ENCODE measurements at places on chromosomes 6 and 20. TPM values are rescaled to one million over a fixed set of nuclear protein-coding genes. Genes with fewer than 3 reads are reported as not detected.

DNA sequence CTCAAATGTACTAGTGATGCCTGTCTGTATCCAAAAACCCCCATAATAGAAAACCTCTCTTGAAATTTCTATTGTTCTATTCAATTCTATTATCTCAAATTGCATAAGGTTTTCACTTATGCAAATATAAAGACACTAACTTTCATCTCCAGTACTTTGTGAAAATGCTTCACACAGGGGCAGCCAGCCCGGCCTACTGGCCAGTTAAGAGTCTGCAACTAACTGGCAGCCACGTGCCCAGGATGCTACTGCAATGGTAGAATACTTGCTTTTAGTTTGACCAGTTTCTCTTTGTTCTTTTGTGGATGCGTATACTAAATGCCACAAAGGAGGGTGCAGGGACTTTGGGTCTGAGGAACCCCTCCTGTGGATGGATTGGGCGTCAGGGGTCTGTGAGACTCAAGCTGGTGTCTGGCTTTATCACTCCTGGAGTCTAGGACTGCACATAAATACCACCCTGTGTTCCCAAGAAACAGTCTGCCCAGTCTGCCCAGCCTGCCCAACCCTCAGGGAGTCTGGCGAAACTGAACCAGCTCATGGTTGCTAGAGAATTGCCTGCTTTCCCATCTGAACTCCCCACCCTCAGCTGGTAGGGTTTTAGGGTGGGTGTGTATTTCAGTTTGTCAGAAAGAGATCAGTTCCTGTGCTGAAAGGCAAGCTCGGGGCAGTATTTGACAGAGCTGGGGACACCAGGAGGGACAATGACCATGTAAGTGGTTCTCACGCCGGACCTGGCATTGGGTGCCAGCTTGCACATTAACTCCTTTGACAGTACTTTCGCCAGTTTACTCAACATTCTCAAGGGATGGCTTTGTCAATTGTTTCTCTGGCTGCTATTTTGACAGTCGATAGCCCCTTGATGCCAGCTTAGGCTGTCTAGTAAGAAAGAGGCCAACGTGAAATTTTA, 558.2 kb upstream of the JAG1 start:
- DNase-seq: no peak

DNA sequence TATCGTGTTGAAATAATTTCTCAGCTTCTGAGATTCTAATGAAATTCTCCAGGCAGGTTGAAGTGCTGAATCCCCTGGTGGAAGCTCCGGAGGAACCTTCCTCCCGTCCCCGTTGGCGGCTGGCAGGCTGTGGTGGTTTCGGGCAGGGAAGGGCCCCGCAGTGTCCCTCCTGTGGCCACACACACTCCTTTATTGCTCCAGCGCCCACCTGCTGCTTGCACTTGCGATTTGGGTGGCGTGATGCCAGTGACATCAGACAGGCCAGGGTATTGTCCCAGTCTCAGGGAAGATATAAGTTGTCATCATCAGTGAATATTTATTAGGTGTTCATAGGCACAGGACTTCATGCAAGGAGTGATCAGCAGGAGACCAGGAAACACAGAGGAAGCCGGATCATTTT, 530.4 kb downstream of the QKI start:
- DNase-seq: no peak

- DNase-seq: no peak
Observed at GRCh38 chr6:126374372-126374771, 34.5 kb downstream of the CENPW start.

DNA sequence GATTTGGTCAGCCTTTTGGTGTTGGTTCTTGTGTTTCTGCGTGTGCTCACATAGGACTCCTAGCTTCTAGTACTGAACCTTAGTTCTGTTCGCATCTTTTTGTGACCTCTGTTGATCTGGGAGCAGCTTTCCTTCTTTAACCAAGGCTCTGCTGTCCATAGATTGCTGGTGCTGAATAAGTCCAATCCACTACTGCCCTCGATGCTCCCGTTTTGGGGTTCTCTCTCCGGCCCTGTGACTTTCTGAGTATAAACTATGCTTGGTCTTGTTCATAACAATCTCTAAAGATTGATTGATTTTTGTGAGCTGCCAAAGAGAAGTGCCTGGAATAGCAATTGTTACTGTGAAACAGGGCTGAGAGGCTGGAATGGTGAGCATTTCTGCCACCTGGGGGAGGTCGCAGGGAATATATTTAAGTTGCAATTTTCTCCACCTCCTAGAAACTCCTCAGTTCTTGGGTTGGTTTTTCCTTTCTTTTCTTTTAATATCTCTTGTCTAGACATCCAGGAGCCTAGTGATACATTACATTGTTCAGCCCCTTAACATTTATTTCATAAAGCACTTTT, 422.9 kb upstream of the CHD6 start:
- DNase-seq: no peak

- no peak for DNase-seq
Observed at GRCh38 chr6:43376551-43376981, 7.1 kb upstream of the ZNF318 start.

- DNase-seq: peak; percentile 42
Observed at GRCh38 chr6:40997234-40997957, 41.6 kb downstream of the UNC5CL start.

The DAAM2 gene
- polyA plus RNA-seq: 51.4 TPM

DNA sequence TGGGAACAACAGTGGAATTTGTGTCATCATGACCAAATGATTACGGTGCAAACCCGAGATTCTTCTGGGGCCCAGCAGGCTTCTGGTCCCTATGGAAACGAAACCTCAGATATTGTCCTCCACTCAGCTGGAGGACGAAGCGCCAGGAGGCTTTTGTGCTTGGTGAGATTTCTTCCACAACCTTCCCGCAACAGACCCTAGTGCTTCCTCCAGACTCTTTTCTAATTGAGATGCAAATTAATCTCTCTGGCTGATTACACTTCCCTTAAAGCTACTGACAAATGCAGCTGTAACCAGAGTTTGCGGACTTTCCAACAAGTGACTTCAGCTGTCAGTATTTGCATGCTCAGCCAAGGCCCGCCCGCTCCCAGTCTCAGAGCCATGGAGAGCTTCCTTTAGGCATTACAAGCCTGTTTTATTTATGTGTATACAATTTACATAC, 96.0 kb downstream of the INSM1 start:
- peak; percentile 42 for DNase-seq

The TRIM40 gene
- polyA plus RNA-seq: not detected

The HLA-DQA2 gene
- polyA plus RNA-seq: 2.2 TPM

The FGD2 gene
- polyA plus RNA-seq: 5.9 TPM

DNA sequence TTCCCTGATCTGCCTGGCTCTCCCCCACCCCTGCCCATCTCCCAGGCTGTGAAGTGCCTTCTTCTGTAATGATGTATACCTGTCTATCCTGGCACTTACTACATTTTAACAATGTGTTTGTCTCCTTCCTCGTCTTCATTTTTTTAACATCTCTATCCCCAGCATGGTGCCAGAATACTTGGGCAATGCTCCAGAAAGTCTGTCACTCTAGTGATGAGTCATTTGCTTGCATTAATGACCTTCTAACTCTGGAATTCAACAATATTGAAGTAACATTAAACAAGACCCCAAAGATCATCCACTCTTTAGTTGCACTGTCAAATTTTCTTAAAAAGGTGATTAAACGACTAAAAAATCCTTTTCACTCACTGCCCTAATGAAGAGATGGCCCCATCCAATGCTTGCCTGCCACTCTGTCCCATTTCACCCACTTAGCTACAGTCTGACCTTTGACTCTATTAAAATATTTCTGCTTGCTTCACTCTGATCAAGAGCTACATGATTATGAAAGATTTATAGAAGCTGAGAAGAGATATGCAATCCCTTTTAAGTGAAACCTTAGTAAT, 7.7 kb upstream of the KLHL31 start:
- no peak for DNase-seq

DNA sequence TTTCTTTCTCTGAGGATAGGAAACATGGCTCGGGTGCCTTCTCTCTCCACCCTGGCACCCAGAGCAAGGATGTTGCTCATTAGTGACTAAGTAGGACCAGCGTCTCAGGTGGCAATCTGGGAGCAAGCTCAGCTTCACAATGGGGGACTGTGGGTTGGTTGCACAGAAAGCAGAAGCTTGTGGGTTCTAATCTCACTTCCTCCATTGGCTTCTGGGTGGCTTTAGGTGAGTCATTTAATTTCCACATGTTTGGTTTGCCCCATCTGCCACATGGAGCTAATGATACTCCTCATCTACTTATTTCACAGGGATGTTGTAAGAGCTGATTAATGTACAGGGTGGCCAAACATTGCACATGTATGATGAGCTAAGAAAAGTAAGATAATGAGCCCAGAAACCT, 54.8 kb upstream of the AKIRIN2 start:
- no peak for DNase-seq

GRCh38 chr6:733431-734219, 40.7 kb upstream of the EXOC2 start:
- no peak for DNase-seq

DNA sequence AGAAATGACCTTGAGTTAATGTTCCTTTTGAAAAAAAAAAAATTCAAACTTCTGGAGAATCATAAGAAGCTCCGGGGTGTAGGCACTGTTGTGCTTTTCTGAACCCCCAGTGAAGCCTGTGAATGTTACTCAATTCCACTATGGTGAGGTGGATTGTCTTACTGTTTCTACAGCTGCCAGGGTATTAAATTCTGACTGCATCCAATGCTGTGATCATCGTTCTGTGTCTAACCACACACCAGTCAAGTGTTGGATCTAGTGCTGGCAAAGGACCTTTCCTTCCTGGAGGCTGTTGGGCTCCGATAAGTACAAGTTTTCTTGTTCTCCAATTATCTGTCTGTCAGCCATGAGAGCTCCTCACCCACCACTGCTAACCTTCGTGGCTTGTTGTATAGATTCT, 162.0 kb upstream of the EPHA7 start:
- DNase-seq: no peak

The MYBL2 gene
- not detected for polyA plus RNA-seq

- peak; percentile 40 for DNase-seq
Observed at GRCh38 chr20:9227896-9228615, 159.2 kb downstream of the PLCB4 start.

DNA sequence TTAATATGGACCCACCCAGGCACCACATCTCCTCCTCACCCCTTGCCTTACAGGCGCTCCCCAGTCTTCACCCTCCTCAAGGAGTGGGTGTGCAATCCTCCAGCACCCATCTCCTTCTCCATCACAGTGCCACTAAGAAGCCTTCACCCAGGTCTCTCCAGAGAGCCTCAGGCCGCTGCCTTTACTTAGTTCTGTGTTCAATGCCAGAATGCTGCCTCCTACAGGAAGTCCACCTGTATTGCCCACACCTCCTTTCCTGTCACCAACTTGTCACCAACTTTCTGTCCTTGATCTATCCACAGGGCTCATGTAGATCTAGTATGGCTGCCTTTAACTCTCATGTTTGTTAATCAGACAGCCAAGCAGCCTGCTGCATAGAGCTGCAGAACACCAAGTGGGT, 586 bp upstream of the LST1 start:
- no peak for DNase-seq

- DNase-seq: no peak
Observed at GRCh38 chr20:16955462-16955861, 207.3 kb downstream of the OTOR start.

DNA sequence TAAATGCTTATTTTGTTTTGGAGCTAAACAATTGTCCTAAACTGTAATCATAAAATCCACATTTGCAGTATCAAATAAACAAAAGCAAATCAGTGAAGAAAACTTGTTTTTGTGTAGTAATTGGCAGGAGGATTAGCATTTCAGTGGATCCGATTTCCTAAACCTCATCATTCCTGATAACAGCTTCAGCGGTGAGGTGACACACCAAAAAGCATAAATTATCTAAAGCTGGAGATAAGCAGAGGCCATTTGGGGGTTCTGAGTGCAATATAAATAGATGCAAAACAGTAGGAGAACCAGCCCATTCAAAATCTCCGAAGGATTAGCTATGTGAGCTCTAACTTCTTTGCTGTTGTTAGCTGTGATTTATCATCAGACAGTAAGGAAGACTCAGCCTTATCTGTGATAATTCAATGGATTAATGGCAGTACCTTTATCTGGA, 235.8 kb downstream of the EPHA7 start:
- DNase-seq: no peak

GRCh38 chr20:48732081-48732829, 95.5 kb downstream of the PREX1 start:
- no peak for DNase-seq

GRCh38 chr6:161303628-161304340, 29.9 kb upstream of the AGPAT4 start:
- DNase-seq: no peak

DNA sequence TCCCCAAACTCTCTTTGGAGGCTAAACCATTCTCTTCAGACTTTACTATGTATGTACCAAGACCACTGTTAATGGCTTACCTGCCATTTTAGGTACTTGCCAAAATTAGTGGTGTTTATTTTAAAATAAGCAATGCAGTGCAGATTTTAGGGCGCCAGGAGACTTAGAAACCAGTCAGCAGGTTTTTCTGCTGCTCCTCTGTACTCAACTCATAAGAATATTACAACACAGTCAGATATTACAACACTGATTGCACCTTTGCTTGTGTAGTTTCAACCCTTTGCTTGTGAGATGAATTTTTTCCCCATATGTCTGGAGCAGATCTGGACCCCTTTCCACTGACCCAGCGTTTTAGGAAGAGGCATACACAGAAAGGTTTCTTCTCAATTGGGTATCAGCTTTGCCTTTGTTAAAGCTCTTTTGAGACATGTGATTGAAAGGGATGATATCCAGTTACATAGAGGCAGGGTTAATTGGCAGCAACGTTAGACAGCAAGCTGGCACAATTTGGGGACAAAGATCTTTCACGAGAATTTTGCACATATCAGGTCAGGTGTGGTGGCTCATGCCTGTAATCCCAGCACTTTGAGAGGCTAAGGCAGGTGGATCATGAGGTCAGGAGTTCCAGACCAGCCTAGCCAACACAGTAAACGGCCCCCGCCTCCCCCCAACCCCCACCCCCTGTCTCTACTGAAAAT, 6.2 kb downstream of the TTPAL start:
- no peak for DNase-seq

GRCh38 chr6:14217728-14218518, 100.4 kb downstream of the CD83 start:
- no peak for DNase-seq
